Right ventricle myocardium inferior (tissue), 1 donor: ENCODE measurements at places on chromosomes 13 and 19. TPM values are rescaled to one million over a fixed set of nuclear protein-coding genes. Genes with fewer than 3 reads are reported as not detected.

The CNN1 gene
- 174 TPM for total RNA-seq

- DNase-seq: no peak
Measured at GRCh38 chr13:111620166-111620565, 299.7 kb downstream of the TEX29 start.

The MYO16 gene
- 1.4 TPM for total RNA-seq

The GRK1 gene
- 0.11 TPM for total RNA-seq

DNA sequence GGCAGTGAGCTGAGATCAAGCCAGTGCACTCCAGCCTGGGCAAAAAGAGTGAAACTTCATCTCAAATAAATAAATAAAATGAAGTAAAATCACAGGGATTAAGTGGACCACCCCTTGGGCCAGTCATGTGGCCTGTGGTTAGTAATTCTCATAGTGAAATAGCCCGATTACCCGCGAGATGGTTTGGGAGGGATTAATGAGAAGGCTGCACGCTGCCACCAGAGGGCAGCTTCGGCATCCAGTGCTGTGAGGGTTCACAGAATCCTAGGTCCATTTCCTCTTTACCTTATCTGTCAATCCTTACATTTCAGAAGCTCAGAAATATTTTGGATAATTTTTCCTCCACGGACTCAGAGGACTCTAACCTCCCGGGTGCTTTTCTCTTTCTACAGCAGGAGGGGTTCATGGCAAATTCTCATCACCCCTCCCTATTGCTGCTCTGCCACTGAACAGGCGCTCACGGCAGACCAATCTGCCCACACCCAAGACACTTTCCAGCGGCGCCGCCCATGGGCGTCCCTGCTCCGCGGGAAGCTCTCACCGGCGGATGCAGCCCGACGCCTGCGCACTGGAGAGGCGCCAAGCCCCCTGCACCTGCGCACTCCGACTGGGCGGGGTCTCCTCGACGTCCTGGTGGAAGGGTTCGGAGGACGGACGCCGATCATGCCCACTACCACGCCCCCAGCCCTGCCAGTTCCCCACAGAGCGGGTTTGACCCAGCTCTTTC is 11.0 kb downstream of the ZNF835 start:
- DNase-seq: no peak

The ZNF28 gene
- 9.3 TPM for total RNA-seq

GRCh38 chr13:23848646-23849141 is 40.5 kb downstream of the MIPEP start:
- DNase-seq: no peak

- DNase-seq: no peak
Measured at GRCh38 chr19:292281-292884, 1.2 kb upstream of the PLPP2 start.

The LYPD3 gene
- 0.19 TPM for total RNA-seq

The KIR3DL2 gene
- total RNA-seq: not detected

The PEX11G gene
- 1.2 TPM for total RNA-seq

The LAIR2 gene
- total RNA-seq: not detected

GRCh38 chr19:58562122-58563033 is 4.0 kb upstream of the UBE2M start:
- no peak for DNase-seq

DNA sequence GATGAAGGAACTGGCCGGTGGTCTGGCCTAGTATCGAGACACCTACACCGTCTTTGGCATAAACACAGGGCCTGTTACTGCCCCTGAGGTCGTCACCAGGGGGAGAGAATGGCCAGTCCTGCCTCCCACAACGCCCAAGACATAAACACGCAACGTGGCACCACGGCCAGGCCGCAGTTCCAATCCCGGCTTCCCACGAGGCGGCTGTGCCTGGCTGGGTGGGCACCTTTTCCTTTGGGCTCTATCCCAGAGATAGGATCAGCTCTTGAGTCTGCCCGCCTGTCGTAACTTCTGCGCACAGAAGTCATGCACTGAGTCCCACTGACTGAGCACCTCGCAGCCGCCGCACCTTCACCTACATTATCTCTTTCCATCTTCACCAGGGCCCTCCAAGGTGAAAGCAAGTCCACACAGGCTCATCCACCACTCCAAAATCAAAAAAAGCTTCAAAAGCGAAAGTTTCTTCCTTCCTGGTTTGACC is 1.1 kb downstream of the MIER2 start:
- no peak for DNase-seq

GRCh38 chr19:9881720-9882119 is 46.6 kb downstream of the PIN1 start:
- peak; percentile 7 for DNase-seq

The MAP3K10 gene
- total RNA-seq: 22.7 TPM

GRCh38 chr19:58558066-58558622 is at the start of gene UBE2M:
TSS of gene UBE2M (minus strand) at chr19:58558611. CDS start at chr19:58558381, 230 bp downstream.
- peak; percentile 90 for DNase-seq

The OR1M1 gene
- not detected for total RNA-seq

GRCh38 chr19:13872695-13873389 is 4.1 kb upstream of the NANOS3 start:
- DNase-seq: no peak

- DNase-seq: no peak
Measured at GRCh38 chr19:10555610-10555973, 10.2 kb downstream of the KRI1 start.

DNA sequence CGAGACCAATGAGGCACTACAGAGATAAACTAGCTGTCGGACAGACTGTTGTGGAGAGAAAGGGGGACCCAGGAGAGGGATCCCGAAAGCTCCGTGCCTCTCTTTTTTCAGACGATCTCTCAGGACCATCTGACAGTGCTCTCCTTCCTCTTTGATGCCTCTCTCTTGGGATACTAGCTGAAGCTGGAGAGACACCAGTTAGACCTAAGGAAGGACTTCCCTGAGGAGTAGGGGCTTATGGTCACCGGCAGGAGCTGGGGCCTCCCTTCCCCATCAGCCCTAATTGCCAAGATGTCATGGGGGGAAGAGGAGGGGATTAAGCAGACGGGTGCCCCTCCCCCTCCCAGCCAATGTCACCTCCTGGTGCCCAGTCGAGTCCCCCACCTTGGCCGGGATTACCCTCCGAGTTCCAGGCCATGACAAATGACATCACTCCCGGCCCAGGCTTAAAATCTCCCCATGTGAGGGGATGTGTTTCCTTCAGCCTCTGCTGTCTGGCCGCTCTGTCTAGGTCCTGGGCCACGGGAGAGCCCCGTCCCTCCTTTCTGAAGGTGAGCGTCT is at the start of gene CRX:
Gene CRX (plus strand): TSS at position 478 of the 561 bp plus-strand sequence. CDS start 12,507 bp downstream, outside the sequence.
- DNase-seq: no peak

DNA sequence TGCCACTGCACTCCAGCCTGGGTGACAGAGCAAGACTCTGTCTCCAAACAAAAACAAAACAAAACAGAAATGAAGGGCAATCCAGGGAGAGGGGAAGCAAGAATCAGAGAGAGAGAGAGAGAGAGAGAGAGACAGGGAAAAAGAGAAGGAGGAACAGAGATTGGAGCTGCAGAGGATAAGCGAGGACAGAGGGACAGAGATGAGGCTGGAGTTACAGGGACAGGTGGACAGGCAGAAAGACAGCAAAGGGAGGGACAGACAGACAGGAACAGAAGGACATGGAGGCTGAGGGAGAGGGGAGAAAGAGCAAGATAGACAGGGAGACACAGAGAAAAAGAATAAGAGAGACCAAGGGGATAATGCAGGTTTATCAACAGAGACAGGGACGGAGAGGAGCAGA is 1.3 kb upstream of the CRX start:
- no peak for DNase-seq

DNA sequence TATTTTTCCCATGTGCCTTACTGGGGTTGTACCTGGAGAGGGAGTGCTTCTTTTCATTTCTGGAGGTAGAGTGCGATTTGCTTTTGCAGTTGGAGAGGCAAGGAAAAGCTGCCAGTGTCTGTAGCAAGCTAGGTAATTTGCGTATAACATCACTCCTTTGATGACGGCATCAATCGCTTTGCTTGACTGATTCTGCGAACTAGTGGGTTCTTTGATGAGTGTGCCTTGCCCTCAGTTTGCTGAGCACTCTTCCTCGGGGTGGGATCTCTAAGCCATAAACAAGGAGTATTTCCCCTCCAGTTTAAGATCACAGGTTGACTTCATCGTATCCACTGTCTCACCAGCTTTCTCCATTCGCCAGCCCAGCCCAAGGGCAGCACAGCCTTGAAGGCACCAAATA is 344.5 kb downstream of the KCNRG start:
- no peak for DNase-seq

DNA sequence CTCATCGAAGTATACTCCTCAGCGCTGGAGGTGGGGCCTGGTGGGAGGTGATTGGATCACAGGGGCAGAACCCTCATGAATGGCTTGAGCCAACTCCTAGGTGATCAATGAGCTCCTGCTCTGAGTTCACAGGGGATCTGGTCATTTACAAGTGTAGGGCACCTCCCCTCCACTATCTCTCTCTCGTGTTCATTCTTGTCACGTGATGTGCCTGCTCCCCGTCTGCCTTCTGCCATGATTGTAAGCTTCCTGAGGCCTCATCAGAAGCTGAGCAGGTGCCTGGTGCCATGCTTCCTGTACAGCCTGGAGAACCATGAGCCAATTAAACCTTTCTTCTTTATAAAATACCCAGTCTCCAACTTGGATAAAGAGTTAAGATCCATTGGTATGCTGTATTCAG is 61.4 kb downstream of the NALCN start:
- DNase-seq: no peak

DNA sequence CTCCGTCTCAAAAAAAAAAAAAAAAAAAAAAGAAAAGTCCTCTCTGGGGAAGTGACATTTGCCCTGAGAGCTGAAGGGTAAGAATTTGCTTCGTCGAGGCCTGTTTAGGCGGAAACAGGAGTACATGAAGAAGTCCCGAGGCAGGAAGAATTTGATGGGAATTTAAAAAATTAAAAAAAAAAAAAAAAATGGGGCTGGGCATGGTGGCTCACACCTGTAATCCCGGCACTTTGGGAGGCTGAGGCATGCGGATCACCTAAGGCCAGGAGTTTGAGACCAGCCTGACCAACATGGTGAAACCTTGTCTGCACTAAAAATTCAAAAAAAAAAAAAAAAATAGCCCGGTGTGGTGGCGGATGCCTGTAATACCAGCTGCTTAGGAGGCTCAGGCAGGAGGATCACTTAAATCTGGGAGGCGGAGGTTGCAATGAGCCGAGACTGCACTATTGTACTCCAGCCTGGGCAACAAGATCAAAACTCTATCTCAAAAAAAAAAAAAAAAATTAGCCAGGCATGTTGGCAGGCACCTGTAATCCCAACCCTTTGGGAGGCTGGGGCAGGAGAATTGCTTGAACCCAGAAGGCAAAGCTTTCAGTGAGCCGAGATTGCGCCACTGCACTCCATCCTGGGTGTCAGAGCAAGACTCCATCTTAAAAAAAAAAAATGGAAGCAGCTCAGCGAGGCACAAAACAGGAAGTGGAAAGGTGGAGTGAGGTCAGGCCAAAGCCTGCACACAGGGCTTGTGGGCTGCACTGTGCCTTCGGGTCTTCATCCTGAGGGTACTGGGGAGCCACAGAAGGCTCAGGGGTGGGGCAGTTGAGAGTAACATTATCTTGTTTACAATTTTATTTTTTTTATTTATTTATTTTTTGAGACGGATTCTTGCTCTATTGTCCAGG is 4.9 kb downstream of the BAX start:
- no peak for DNase-seq
